Right renal cortex interstitium (tissue), 3 donors: ENCODE measurements at places on chromosomes 12 and 14. TPM values are rescaled to one million over a fixed set of nuclear protein-coding genes. Genes with fewer than 3 reads are reported as not detected.
A peak's percentile ranks its signal among the peaks of the same experiment; 100 is the strongest.

The POTEG gene
- polyA plus RNA-seq = 0.08 TPM

DNA sequence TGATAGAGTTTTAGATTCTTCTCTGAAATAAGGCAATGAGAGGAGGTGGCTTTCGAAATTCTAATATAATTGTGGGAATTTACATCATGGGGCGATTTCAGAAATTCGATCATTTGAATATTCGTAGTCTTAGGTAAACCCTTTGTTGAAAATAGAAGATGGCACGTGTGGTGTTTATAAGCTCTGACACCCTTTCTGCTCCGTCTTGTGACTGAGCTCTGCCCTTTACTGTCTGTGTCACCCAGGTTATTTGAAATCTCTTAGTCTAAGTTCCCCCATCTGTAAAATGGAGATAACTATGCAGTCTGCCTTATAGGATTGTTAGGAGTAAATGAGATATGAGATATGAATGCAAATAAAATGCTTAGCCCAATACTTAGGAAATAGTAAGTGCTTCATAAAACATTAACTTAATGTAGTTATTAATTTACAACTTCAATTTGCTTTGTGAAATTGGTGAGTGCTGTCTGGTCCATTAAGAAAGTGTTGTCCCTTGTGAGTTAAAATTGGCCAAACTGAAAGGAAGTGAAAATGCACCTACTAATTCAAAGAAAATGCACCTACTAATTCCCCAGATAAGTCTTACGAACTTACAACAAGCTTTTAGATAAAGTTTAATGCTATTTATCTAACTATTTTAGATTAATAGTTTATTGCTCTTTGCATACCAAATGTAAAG, 1.5 kb downstream of the BMAL2 start:
- no peak for DNase-seq

DNA sequence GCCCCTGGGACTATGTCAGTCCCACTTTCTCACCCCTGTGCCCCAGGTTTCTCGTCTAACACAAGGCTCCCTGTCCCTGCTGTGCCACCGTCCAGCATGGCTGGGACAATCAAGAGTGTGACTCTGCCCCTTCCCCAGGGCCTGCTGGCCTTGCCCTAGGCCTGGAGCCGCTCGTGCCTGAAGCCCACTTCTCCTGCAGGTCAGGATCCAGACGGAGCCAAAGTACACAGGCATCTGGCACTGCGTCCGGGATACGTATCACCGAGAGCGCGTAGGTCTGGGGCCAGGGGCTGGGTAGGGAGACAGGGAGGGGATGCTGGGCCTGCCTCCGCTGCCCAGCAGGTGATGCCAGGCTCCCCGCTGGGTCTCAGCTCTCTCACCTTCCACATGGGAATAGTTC, 2.8 kb downstream of the SLC25A47 start:
- no peak for DNase-seq

GRCh38 chr14:101980700-101981099, 16.3 kb downstream of the DYNC1H1 start:
- DNase-seq = no peak

DNA sequence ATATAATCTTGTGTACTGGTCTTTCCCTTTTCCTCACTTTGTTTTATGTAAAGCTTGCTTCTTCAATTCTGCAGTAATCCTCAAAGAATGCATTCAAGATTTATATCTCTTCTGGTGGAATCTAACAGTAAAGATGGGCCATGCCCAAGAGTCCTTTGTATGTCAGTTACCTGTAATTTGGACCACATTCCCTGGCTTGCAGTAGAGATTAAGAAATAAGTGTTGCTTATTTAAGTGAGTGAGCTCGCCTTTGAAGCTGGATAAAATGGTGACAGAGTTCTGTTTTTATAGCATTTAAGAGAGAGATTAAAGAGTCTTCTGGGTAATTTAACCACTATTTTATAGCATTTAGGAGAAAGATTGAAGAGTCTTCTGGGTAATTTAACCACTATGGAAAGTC, 262.1 kb upstream of the ATP2B1 start:
- no peak for DNase-seq

DNA sequence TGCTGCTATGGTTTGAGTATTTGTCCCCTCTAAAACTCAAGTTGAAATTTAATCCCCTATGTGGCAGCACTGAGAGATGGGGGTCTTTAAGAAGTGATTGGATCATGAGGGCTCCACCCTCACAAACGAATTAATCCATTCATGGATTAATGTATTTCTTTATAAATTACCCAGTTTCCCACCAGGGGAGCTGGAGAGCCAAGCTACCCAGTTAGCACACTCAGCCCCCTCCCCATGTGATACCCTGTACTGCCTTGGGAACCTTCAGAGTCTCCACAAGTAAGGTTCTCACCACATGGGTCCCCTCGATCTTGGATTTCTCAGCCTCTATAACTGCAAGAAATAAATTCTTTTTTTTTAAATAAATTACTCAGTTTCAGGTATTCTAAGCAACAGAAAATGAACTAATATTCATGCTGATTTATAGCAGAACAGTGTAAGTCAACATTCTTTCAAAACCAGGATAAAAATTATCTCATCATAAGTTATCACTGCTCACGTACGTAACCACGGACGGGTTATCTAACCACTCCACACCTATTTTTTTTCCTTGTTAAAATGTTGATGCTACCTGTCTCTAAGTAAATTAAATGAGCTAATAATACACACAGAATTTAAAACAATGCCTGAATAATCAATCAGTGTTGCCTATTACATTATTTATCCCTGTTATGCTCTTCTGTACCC, 3.6 kb downstream of the NAP1L1 start:
- no peak for DNase-seq

The BMAL2 gene
- 6.2 TPM for polyA plus RNA-seq

DNA sequence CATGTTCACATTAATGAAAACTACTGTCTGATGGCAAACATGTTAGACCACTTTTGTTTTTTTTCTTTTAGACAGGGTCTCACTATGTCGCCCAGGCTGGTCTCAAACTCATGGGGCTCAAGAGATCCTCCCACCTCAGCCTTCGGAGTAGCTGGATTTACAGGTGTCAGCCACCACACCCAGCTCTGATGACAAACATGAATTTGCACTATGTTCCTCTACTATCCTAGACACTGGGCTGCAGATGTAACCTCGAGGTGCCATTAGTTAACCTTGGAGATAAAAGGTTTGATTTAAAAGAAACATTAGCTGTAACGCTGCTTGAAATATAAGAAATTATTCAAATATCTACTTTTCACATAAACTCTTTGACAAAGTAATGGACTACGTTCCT, 8.1 kb downstream of the VPS37B start:
- DNase-seq = no peak

DNA sequence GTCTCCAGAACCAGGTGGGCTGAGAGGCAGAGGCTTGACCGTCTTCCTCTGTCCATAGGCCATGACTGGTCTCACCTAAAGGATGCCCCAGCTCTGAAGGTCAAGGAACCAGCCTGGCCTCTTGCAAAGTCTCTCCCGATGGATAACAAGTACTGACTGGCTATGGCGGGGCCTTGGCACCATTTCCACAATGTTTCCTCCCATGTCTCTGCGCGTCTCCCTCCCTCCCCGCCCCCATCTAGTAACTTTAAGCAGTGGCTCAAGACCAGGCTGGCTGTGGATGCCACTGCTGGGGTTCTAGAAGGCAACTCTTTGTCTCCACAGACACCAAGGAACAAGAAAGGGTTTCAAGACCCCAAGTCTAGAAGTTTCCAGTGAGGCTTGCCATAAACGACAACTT, 275.5 kb downstream of the DPF3 start:
- no peak for DNase-seq

The NEUROD4 gene
- polyA plus RNA-seq = not detected

The CIROP gene
- 0.08 TPM for polyA plus RNA-seq

The PLEKHG7 gene
- 0.76 TPM for polyA plus RNA-seq

The CCDC197 gene
- polyA plus RNA-seq = not detected

DNA sequence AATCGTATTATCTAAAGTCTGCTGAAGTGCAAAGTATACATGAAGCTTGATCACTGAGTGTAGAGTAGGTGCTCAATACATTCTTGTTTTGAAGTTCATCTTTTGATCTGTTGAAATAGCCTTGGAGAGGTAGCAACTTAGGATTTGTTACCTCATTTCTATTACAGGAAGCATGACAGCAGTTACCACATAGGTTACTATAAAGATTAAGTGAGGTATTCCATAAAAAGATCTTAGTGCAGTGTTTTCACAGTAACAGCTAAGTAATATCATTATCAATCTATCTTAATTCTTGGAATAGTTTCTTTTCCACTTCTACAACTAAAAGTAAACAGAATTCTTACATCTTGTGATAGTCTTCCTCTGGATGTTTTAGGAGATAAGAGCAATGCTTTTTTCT, 50.9 kb downstream of the BTBD7 start:
- DNase-seq = no peak

DNA sequence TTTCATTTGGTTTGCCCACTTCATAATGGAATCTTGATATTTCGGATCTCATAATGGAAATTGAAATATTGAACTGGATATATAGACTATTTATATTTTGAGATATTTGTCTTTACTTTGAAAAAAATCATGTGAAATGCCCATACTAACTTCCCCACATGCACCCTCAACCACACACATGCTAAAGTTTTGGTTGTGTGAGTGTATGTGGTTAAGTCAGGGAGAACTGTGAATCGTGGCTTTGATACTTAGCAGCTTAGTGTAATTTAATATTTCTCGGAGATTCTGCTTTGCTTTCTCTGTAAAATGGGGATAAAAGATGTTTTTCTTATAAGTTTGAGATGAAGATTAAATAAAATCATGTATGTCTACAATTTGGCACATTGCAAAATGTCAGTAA, 162.1 kb downstream of the OTOGL start:
- DNase-seq = no peak

DNA sequence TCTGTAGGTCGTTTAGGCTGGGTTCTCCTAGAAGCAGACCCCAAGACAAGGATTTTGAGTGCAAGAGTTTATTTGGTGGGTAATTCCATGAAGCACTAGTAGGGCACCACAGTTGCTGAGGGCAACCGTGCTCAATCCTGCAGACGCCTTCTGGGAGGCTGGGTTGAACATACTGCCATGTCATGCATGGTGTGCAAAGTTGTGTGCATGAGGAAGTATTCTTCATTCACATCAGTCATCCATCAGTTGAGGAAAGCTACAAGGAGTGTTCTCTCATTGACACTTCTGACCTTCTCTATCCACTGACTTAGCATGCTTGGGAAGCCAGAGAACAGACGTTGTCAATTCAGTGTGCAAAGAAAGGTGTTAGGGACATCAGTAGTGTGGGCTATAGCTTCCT, 179.2 kb downstream of the PTPN11 start:
- no peak for DNase-seq

DNA sequence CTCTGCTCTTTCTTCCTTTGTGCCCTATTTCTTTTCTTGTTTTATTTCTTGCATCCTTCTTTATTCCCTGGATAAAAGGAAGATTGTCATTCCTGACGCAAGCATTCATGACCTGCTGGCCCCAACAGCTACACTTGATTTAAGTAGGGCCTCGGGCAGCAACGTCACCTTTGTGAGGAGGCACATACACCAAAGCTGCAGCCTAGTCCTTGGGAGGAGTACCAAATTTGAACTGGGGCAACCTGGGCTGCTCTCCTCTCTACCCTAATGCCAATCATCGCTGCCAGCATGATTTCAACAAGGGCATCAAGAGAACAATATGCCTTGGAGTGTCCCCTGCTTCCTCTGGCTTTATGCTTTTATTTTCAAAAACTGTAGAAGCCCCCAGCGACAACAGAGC, 76.4 kb downstream of the C12orf50 start:
- DNase-seq = no peak

- DNase-seq = no peak
These were observed 15.5 kb downstream of the C14orf132 start for GRCh38 chr14:96054661-96055060.

DNA sequence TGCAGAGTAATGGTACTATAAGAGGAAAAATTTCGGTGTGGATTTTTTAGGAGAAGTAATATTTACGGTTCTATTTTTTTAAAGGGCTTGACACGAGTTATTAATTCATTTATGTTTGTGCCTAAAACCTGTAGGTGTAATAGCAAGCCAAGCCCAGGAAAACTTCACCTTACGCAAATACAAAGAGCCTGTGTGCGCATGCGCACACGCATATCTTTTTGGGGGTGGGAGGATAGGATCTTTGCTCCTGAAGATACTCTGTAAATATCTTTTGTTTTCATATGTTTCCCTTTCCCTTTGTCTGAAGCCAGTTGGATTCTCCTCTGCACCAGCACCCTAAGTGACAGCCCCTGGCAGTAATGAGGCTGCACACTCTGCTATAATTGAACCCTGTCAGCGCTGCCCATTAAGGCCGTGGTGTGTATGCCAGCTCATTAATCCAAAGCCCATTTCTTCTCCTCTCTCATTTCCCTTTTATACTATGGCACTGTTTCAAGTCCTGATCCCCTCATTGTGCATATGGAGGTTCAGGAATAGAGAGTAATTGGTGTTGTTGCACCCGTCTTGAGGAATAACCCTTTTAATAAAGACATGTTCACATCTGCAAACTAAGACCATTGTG, 327.2 kb upstream of the E2F7 start:
- no peak for DNase-seq

DNA sequence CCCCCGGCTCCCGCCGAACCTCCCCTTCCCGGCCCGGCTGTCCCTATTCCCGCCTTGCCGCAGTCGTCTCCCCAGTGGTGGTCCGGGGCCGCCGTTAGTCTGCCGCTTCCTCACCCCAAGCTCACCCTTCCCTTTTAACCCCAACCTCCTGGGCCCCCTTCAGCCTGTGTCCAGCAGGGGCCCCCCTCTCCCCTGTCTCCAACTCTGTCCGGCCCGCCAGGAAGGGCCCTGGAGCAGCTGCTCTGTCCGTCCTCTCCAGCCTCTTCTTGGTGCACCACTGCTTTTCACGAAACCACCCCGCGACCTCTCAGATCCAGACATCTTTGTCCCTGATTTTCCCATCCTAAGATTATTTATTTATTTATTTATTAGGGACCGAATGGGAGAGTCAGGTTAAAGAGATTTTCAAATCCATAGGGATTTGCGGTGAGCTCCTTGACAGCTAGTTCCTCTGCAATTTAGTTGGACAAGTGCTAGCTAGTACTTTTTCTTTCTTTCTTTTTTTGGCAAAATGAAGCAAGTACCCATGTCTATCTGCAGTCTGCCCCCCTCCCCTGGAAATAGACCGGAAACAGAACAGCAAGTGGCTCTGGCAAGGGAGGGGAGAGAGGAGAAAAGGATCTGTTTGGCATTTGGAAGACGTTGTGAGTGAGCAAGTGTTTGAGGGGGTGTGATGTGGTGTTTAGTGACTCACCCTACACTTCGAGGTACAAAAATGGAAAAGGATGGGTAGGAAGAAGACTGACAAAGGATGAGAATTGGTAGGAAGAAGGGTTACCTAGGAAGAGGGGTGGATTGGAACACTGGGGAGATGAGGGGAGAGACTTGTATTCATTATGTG, 632 bp downstream of the UBR7 start:
- DNase-seq = peak; percentile 23

The CALCOCO1 gene
- 124 TPM for polyA plus RNA-seq

GRCh38 chr14:104519721-104520120, 59.8 kb upstream of the C14orf180 start:
- DNase-seq = no peak

The SLC4A8 gene
- polyA plus RNA-seq = 4.1 TPM

The SLC24A4 gene
- 0.12 TPM for polyA plus RNA-seq

DNA sequence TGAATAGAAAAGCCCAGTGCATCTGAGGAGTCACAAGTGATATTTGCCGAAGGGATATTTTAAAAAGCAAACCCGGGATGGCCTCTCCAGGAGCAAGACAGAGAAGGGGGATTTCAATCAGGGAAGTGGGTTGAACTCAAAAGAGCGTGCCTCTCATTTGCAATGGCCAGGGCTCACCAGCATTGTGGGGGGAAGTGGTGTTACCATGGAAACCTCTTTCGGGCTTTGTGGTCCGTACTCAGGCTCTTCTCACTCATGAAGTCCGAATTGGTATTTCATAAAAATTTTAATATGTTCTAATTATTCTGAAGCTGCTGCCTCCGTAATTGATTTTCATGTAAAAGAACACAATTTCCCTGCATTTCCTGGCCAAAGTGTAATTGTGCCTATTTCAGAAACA, 79.8 kb downstream of the SLC15A4 start:
- DNase-seq = no peak
